ENCODE measurements at places on chromosomes 12 and 14. TPM values are rescaled to one million over a fixed set of nuclear protein-coding genes. Genes with fewer than 3 reads are reported as not detected.
A peak's percentile ranks its signal among the peaks of the same experiment; 100 is the strongest.

Gene RNU4-1
- total RNA-seq, result under 0.01 TPM

DNA sequence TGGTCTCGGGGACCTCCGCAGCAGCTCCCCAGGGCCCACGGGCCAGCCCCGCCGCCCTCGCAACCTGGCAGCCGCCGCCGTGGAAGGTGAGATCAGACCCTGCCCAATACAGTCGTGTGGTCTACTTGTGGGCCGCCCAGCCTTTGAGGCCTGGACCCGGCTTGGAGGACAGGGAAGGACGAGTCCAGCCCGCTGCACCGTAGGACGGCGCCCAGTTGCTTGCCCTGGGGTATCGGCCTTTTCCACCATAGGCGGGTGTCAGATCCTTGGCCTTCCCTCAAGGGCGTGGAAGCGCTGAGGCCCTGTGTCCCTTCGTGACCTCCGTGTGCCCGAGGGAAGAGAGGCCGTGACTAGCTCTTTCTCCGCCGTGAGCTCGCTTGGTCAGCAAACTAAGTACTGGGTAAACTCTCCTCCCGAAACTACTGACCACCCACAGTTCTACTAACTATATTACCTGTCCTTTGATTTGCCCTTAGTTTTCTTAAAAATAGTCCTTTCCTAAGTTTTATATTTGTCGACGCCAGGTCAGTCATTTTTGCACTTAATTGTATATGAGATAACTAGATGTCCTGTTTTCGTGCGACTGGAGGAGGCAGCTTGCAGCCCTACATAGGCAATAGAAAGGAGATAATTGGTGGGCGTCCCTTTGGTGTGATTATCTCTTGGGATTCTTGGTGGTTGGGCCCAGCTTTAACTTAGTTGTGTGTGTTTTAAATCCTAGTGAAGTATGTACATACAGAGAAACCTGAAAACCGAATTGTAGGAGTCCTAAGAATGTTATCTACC lies 757 bp downstream of the SLC25A3 start:
- DNase-seq, result no peak

- no peak for DNase-seq
Observed at GRCh38 chr12:124456652-124457152, 110.7 kb downstream of the NCOR2 start.

- DNase-seq, result no peak
Observed at GRCh38 chr14:57080691-57081090, 188.0 kb downstream of the EXOC5 start.

- DNase-seq, result no peak
Observed at GRCh38 chr12:65510007-65510406, 231.5 kb downstream of the MSRB3 start.

DNA sequence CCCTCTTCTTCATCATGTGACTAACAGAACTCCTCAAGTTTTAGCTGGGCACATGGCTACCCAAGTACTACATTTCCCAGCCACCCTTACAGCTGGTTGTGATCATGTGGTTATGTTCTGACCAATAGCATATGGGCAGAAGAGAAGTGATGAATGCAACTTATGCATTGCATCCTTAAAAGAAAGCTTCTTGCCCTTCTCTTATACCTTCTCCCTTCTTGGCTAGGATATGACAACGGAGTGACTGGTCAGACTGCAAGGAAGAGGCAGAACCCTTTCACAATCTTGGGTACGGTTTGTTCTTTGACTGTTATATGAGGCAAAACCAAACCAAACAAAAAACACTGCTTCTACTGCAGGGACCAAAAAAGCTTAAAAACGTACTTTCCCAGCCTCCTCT lies 66.5 kb upstream of the MAX start:
- no peak for DNase-seq

GRCh38 chr12:108345716-108346633 lies 6.9 kb upstream of the CMKLR1 start:
- DNase-seq, result no peak

GRCh38 chr12:8950702-8951478 lies 1.4 kb upstream of the M6PR start:
- no peak for DNase-seq

- DNase-seq, result no peak
Observed at GRCh38 chr12:126545411-126545810, 1480.2 kb downstream of the AACS start.

Gene HELB
- total RNA-seq, result 11.1 TPM

Gene HNF1A
- total RNA-seq, result 0.29 TPM

GRCh38 chr14:61467296-61467695 lies 145.9 kb downstream of the PRKCH start:
- no peak for DNase-seq

DNA sequence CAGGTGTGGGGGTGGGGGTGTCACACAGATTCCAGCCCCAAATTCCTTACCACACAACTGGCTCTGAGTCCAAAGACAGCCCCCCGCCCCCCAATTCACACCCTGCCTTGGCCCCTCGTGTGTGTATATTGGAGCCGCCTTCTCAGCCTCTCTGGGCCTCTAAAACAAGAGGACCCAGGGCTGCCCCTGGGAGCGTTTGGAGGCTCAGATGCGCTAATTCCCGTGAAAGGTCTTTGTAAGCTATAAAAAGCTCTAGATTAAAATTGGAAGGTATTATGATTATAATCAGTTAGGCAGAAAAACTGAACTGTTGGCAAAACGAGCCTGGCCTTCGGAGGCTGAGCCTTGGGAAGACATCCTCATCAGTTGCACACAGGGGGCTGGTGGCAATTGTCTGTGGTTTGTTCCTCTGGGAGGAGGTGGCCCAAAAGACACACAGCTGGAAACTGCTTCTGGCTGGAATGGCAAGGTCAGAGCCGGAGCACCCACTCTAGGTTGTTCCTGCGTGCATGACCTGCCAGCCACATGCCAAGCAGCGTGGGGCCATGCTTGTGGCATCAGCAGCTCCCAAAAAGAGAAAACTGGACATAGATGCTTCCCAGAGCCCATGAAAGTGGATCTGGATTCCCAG lies 118.5 kb downstream of the PHETA1 start:
- no peak for DNase-seq

DNA sequence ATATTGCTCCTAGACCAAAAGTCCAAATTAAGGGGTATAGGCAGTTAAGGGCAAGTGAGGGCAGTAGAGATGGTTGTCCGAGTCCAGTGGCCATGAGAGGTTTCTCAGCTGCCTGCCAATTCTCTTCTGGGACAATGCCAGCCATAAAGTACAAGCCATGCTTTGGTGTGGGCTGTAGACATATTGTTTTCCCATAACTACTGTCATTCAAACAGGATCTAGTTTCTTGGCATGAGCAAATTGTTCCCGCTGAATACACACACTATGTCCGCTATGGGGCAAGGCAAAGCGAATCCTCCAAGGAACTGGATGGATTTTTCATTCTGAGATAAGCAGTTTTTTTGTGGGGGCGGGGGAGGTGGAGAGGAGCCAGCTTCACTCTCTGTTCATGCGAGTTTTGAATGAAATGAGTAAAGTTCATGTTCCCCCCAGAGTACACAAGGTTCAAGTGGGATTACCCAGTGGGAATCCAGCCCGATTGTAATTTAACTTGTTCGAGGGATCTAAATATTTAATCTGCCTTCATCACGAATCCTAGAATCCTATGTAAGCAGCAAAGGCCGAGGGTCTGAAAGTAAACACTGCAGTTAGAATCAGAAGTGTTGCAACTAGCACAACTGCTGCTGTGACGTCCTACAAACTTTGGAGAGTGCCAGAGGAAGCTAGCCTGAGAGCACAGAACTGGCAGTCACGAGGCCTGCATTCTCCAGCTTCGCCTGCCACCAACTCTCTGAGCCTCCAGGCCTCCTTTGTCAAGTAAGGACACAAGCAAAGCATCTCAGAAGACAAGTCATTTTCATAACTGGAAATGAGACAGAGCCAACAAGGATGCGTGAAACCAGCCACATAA lies 137.0 kb downstream of the CRADD start:
- DNase-seq, result peak; percentile 72

DNA sequence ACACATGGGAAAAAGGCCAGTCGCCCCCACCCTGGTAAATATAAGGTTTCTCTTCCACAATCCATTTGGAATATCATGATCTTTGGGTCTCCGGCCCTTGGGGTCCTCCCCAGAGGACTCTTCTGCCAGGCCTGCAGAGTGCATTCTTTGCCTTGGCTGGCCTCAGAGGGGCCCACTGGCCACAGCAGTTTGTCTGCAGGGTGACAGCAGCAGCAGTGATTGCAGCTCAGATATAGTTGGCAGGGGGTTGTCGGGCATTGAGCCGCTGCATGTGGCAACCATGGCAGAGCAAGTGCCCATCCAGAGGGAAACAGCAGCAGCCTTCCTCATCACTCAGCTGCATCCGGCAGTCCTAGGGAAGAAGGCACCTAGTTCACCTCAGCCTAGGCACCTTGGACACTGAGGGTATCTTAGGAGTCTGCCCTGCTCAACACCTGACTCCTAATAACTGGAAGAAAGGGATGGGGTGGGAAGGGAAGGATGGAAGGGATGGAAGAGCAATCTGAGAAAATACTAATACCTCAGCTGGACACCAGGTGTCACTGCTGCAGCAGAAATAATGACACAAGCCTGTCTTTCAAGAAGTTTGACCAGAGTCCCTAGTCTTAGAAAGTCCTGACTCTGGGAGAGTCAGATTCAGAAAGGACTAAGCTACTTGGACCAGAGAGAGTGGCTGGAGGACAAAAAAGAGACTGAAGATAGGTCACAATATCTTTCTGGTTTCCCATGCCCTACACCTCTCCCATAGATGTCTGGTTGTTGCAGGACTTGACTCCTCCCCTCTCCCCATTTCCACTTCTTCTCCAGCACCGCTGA lies 8.9 kb downstream of the AJUBA start:
- DNase-seq, result no peak

Gene TSHR
- 1.6 TPM for total RNA-seq

- DNase-seq, result no peak
Observed at GRCh38 chr12:114982760-114983159, 298.8 kb upstream of the TBX3 start.

Gene SYNE3
- total RNA-seq, result 112 TPM
